ENCODE measurements at places on chromosomes 1 and 21.

DNA sequence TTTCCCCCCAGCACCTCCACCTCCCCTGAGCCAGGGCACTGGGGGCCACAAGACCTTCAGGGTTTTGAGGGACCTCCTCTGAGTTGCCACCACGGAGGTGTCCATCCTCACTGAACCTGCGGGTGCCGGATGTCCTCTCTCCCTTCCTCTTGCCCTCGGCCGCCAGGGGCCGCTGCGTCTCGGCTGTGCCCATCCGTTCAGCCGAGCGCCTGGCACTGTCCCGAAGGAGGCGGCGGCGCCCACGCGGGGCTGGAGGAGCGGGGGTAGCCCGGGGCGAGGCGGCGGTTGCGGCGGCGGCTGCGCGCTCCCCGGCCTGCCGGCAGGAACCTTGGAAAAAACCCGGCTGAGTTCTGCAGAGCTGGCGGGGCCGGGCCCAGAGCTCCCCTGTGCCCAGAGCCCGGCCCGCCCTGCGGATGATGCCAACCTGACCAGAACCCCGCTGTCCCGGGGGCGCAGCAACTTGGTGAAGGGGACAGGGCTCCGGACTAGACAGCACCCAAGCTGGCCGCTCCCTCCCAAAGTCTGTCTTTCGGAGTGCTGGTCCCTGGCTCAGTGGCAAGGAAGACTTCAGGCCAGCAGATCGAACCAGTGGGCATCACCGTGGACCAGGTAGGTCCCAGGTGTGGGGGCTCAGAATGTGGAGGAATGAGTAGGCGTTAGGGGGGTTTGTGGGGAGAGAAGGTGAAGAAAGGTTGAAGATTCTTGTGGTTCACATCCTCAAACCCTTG is 3.7 kb upstream of the PPM1J start:
- peak; percentile 55 for DNase-seq

DNA sequence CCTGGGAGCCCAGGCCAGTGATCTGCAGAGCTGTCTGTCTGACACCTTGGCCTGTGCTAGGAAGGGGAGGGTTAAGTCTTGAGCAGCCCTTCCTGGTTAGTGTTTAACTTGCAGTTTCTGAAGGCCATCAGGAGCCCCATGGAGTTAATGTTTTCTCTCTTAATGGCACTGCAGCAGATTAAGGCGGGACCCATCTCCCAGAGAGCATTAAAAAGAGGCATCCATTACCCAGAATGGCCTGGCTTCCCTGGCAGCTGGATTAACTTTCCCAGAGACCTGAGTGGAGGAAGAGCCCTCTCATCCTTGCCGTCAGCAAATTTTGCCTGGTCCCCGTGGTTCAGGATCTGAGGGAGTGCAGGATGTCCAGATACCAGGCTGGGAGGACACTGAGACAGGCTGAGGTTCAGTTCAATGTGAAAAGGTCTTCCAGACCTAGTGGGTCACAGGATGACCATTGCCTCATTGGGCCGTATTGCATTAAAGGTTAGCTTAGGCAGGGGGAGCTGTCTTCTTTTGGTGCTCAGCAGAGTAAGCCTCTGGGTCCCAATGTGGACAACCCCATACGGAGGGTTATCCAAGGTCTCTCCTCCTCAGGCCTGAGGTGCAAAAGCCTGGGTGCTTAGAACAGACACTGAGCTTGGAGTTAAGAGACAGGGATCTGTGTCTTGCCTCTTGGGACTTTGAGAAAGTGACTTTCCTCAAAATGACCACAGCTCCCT is 522.6 kb downstream of the PTPRU start:
- DNase-seq, result no peak

DNA sequence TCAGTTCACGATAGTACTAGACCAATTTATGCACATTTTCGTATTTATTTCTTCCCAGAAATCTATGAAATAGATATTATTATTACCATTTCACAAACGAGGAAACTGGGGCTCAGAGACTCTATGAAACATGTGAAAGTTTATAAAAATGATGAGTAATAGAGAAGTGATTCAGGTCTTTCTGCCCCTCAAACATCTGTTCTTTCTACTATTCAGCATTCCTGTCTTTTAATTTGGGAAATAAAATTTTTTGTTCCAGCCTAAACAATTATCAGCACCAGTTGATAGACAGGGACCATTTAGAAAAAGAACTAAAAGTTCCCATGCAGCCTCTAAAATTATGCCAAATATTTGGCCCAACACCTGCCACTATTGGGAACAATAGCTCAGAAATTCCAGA is 585.1 kb downstream of the PTPRC start:
- DNase-seq, result no peak

- no peak for DNase-seq
Observed at GRCh38 chr1:56099766-56100265, 479.5 kb downstream of the PLPP3 start.

DNA sequence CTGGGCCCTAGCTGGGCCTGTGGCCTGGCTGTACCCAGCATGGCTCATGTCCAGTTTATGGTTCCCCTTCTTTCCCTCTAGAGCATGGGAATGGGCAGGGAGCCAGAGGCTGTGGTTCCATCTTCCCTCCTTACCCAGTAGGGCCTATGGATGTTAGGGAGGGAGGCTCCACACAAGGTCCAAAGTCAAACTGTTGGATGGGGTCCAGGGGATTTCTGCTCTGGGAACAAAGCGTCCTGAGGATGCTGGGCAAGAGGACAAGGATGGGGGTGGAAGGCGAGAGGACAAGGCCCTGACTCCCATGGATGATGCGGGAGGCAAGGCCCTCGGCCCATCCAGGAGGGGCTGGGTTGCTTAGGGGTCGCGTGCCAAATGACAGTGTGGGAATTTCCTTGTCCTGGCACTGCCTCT is 17.3 kb downstream of the CSF1 start:
- no peak for DNase-seq

GRCh38 chr1:228267962-228268880 is 60.4 kb downstream of the OBSCN start:
- DNase-seq, result no peak

- DNase-seq, result no peak
Observed at GRCh38 chr1:157776971-157777391, at the start of gene FCRL2. FCRL2 (minus strand) TSS chr1:157777132; CDS start chr1:157777073, 59 bp downstream.

- no peak for DNase-seq
Observed at GRCh38 chr1:67575861-67576260, 109.1 kb upstream of the GADD45A start.

Data from stimulated activated CD4-positive, alpha-beta T cell treated with anti-CD3 and anti-CD28 coated beads, Interleukin-15, amount 100 ng/mL, for 48 hours (primary cell).